Activated T-cell treated with anti-CD3 and anti-CD28 coated beads, Interleukin-2, amount 50 U/mL, for 72 hours (primary cell): ENCODE measurements at places on chromosomes 1 and 21. TPM values are rescaled to one million over a fixed set of nuclear protein-coding genes. Genes with fewer than 3 reads are reported as not detected.
A peak's percentile ranks its signal among the peaks of the same experiment; 100 is the strongest.

Gene NR1I3
- total RNA-seq, result not detected

Gene PGBD5
- total RNA-seq, result not detected

Gene LMOD1
- total RNA-seq, result not detected

Gene DPM3
- 49.4 TPM for total RNA-seq

Gene CROCC
- total RNA-seq, result 16.8 TPM

Gene OLFML2B
- not detected for total RNA-seq

Gene C8A
- not detected for total RNA-seq

Gene PRDM16
- 1.7 TPM for total RNA-seq

Gene TMEM82
- 0.49 TPM for total RNA-seq

Gene TRIM17
- total RNA-seq, result 6.2 TPM

Gene S100A7A
- total RNA-seq, result not detected

Gene KCNE2
- 0.48 TPM for total RNA-seq

Gene PDZK1IP1
- total RNA-seq, result not detected

- H3K27me3 ChIP-seq, result peaks cover 17% of the 10 kb centered on the region
- H3K27ac ChIP-seq, result no peak overlapping the region
- H3K4me1 ChIP-seq, result no peaks in the 10 kb centered on the region
- no peak overlapping the region for H3K4me3 ChIP-seq
Measured at GRCh38 chr1:159581422-159581821, 6.2 kb upstream of the APCS start.

DNA sequence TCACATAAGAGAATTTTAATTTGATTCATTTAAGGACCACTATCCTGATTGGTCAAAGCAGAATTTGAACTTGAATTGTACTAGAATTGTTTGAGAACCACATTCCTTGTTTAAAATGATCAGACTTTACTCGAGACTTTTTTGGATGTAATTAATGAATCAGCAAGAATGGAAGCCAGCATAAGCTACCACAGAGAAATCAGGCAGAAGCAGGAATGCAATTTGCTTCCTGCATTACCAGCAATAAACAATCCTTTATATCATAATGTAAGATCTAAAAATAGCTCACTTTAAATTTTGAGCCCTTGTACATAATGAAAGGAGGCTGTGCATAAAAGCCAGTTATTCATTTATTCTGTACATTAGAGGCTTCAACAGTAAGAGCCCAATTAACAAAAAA lies 119.8 kb upstream of the BACE2 start:
- H3K36me3 ChIP-seq, result no peaks in the 10 kb centered on the region
- H3K4me1 ChIP-seq, result no peaks in the 10 kb centered on the region
- DNase-seq, result no peak

- no peak overlapping the region for H3K27ac ChIP-seq
- H3K4me1 ChIP-seq, result no peaks in the 10 kb centered on the region
- no peaks in the 10 kb centered on the region for H3K27me3 ChIP-seq
- no peak overlapping the region for H3K4me3 ChIP-seq
Measured at GRCh38 chr21:28454564-28455252, 538.0 kb downstream of the LTN1 start.

DNA sequence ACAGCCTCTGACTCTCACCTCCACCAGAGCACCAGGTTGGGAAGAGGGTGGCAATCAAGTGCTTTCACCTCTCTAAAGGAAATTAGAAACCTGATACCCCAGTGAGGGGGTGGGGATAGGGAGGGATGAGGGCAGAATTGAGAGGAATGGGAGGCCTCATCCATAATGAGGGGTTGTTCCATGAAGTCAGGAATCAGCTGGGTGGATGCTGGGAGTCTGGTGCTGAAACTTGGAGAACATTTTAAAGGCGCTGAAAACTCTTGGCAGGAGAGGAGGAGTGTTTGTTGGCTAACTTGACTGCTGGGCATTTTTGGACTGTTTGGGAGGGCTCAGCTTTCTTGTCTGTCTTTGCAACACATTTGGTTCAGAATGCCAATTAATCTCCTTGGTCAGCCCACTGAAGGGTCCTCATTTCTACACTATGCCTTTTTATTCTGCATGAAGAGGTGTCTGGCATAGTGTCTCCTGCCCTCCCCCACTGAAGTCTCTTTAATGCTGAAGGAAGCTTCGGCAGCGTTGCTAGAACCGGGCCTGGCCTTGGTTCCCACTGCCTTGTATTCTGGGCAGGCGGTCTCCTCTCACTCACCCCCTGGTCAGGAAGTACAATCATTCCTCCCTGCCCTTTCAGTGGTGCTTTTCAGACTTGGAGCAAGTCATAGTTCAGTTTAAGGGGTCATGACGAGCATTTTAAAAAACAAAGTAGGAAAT lies 2.2 kb downstream of the PHGDH start:
- H3K36me3 ChIP-seq, result peaks cover 38% of the 10 kb centered on the region
- H3K4me1 ChIP-seq, result peaks cover 55% of the 10 kb centered on the region
- H3K27me3 ChIP-seq, result peaks cover 8% of the 10 kb centered on the region
- H3K27ac ChIP-seq, result peak overlapping the region; percentile 96

GRCh38 chr1:32223683-32224082 lies 1.5 kb downstream of the EIF3I start:
- H3K36me3 ChIP-seq, result peaks cover 21% of the 10 kb centered on the region
- peak overlapping the region; percentile 94 for H3K27ac ChIP-seq
- H3K27me3 ChIP-seq, result no peaks in the 10 kb centered on the region
- peaks cover 41% of the 10 kb centered on the region for H3K4me1 ChIP-seq
- peak overlapping the region; percentile 94 for H3K4me3 ChIP-seq

DNA sequence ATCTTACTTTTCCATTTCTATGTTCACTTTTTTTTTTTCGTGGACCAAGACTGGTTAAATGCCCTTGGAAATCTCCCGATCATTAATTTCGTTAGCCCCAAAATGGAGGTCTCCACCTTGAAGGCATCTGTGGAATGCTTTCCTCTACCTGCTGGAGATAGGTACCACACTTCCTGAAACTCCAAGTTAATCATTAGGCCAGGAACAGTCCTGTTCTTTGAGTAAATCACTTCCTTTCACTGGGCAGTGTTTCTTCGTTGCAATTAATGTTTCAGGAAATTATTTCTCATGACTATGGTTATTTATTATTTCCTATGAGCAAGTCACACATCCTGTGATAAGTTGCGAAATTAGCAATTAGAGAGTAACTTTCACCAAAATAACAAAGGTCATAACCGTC lies 225.2 kb upstream of the LYPLAL1 start:
- H3K27me3 ChIP-seq, result no peaks in the 10 kb centered on the region
- H3K36me3 ChIP-seq, result no peaks in the 10 kb centered on the region
- DNase-seq, result no peak
- H3K27ac ChIP-seq, result no peak overlapping the region
- H3K4me3 ChIP-seq, result no peak overlapping the region
- no peaks in the 10 kb centered on the region for H3K4me1 ChIP-seq

GRCh38 chr1:192809307-192810252 lies 741 bp downstream of the RGS2 start:
- H3K27me3 ChIP-seq, result peaks cover 4% of the 10 kb centered on the region
- H3K4me3 ChIP-seq, result peak overlapping the region; percentile 92
- peaks cover 8% of the 10 kb centered on the region for H3K36me3 ChIP-seq
- peaks cover 36% of the 10 kb centered on the region for H3K4me1 ChIP-seq

DNA sequence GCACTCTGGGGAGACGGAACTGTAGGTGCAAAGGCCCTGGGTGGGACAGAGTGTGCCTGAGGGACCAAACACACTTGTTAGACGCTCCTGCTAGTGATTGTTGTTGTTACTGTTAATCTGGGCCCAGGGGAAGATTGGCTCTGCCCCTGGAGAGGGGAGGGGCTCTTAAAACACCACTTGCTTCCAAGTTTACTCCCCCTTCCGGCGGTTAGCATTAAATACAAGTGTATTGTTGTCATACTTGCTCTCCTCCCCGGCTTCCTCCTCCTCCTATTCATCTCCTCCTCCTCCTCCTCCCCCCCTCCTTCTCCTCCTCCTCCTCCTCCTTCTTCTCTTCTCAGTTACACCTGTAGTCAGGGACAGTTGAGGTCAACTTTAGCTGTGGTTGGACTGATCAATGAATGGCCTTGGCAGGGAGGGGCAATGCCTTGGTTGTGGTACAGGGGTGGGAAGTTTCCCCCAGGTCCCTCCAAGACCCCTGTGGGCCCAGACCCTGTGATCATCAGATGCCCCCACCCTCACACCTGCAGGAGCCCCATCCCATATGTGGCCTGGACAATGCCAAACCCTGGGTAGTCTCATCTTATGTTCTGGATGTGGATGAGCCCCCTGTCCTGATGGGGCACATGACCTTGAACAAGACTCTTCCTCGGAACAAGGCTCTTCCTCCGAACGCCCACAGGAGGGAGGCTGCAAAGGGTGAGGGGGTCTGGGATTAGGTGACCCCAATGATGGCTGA lies 217.3 kb downstream of the PTPRU start:
- no peaks in the 10 kb centered on the region for H3K27me3 ChIP-seq
- no peak overlapping the region for H3K4me3 ChIP-seq
- H3K4me1 ChIP-seq, result no peaks in the 10 kb centered on the region
- no peak for DNase-seq
- no peak overlapping the region for H3K27ac ChIP-seq

DNA sequence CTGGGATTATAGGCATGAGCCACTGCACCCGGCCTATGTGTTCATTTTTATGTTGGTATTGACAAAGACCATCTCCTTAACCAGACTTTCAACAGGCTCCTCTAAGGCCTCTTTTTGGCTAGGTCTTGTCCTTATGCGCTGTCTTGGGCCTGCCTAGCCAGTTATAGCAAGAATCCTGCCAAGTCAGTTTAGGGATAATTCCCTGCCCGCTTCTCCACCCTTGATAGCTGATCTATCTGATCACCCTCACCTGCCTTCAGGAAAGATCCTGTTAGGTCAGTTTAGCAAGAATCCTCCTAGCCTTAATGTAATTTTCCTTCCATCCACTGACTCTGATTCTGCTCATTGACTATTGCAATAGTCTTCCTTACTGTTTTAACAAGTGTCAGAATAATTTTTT lies 2.4 kb upstream of the B4GALT3 start:
- peaks cover 9% of the 10 kb centered on the region for H3K36me3 ChIP-seq
- H3K4me3 ChIP-seq, result no peak overlapping the region
- no peaks in the 10 kb centered on the region for H3K27me3 ChIP-seq
- DNase-seq, result no peak
- peak overlapping the region; percentile 3 for H3K27ac ChIP-seq
- peaks cover 81% of the 10 kb centered on the region for H3K4me1 ChIP-seq

- H3K27me3 ChIP-seq, result peaks cover 6% of the 10 kb centered on the region
- H3K4me3 ChIP-seq, result no peak overlapping the region
- DNase-seq, result no peak
- no peaks in the 10 kb centered on the region for H3K36me3 ChIP-seq
Measured at GRCh38 chr1:220926146-220926545, 46.9 kb downstream of the HLX start.

GRCh38 chr1:32639489-32640075 lies 10.8 kb downstream of the ZBTB8OS start:
- peaks cover 2% of the 10 kb centered on the region for H3K4me1 ChIP-seq
- H3K36me3 ChIP-seq, result no peaks in the 10 kb centered on the region
- H3K27me3 ChIP-seq, result no peaks in the 10 kb centered on the region
- DNase-seq, result no peak
